Mesothelial cell of epicardium (in vitro differentiated cells): ENCODE measurements at places on chromosomes 4 and X.

DNA sequence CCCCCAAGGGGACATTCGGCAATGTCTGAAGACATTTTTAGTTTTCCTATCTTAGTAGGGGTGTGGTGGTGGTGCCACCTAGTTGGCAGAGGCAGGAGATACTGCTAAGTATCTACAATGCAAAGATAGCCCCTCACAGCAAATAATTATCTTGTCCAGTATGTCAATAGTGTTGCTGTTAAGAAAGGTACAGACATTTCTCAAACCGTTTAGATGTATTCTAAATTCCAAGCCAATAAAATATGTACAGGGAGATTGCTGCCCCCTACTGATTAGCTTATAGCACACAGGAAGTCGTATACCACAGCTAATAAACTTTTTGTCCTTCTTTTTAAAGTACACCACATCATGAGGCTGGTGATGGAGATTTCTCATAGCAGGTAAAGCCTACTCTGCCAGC lies 260.5 kb downstream of the TMA16 start:
- H3K36me3 ChIP-seq = no peaks in the 10 kb centered on the region
- H3K27me3 ChIP-seq = no peaks in the 10 kb centered on the region
- no peak overlapping the region for H3K4me3 ChIP-seq
- H3K4me1 ChIP-seq = no peaks in the 10 kb centered on the region
- no peak overlapping the region for H3K27ac ChIP-seq
- no peak for DNase-seq

GRCh38 chrX:43467608-43468234 lies 188.4 kb upstream of the MAOA start:
- DNase-seq = no peak
- no peak overlapping the region for H3K27ac ChIP-seq
- no peaks in the 10 kb centered on the region for H3K27me3 ChIP-seq
- H3K4me3 ChIP-seq = no peak overlapping the region
- H3K36me3 ChIP-seq = no peaks in the 10 kb centered on the region

- peaks cover 8% of the 10 kb centered on the region for H3K4me1 ChIP-seq
- DNase-seq = no peak
- H3K27me3 ChIP-seq = no peaks in the 10 kb centered on the region
- H3K27ac ChIP-seq = no peak overlapping the region
- no peak overlapping the region for H3K4me3 ChIP-seq
- peaks cover 36% of the 10 kb centered on the region for H3K36me3 ChIP-seq
These were observed 74.9 kb downstream of the NSG1 start for GRCh38 chr4:4461850-4462249.

- peak overlapping the region; percentile 92 for H3K27ac ChIP-seq
- peak; percentile 60 for DNase-seq
- H3K4me1 ChIP-seq = peaks cover 37% of the 10 kb centered on the region
- H3K4me3 ChIP-seq = peak overlapping the region; percentile 92
- peaks cover 13% of the 10 kb centered on the region for H3K36me3 ChIP-seq
- no peaks in the 10 kb centered on the region for H3K27me3 ChIP-seq
These were observed 616 bp downstream of the WDR1 start for GRCh38 chr4:10115797-10116568.
